Activated CD8-positive, alpha-beta memory T cell treated with anti-CD3 and anti-CD28 coated beads for 1 hour (primary cell): ENCODE measurements at places on chromosomes 5 and 9.

DNA sequence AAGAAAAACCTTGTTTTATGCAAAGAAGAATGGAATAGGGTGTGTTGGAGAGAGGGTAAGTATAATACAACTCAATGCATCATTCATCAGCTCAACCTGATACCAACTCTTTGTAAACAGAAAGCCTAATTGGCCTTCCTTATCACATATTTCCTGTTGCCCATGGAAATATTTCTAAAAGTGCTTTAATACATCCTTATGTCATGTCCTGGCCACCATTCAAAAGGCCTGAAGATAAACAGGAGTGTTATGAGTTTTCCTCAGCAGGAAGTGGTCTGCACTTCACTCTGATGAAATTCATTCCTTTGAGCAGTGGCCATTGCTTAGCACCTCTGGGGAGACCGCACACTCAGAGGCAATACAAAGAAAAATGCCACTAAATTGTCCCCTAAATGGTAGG is 511.2 kb downstream of the SEMA5A start:
- DNase-seq: no peak

DNA sequence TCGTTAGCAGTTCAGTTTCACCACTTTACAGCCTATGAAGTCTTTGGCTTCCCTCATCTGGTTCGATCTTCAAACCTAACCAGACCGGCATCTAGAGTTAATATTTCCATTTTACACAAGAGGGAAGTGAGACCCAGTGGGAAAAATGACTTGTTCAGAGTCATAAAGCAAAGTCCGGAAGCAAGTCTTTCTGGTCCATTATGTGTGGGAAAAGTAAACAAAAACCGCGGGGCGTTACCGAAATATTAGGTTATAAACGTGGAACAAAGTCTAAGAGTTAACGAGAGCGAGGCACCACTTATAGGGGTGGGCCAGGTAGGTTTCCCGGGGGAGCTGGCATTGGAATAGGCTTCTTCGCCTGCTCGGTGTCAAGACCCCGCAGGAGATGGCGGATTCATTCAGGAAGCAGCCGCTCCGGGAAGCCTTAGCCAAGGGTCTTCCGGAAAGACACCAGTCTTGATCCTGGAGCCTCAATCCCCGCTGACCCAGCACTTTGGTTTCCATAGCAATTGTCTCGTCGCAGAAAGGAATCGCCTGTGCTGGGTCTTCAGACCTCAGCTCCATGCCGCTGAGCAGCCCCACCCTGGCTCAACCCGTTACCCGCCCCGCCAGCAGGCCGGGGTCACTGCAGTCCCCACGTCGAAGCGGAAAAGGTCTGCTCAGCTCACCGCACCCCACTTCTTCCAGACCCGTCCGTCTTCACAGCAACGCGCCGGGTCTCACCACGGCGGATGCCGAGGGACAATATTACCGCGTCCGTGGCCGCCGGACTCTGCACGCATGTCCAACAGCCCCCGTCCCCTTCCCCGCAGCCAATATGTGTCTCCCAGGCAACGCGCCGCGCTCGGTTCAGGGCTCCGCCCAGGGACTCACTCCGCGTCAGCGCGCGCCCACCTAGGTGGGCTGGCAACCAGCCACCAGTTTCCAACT is at the start of gene C5orf52:
Gene C5orf52 (plus strand): TSS at position 872 of the 930 bp plus-strand sequence. CDS start 82 bp downstream, outside the sequence.
- DNase-seq: no peak

- no peak for DNase-seq
These were observed 797 bp upstream of the FBXO38 start for GRCh38 chr5:148382961-148383360.

DNA sequence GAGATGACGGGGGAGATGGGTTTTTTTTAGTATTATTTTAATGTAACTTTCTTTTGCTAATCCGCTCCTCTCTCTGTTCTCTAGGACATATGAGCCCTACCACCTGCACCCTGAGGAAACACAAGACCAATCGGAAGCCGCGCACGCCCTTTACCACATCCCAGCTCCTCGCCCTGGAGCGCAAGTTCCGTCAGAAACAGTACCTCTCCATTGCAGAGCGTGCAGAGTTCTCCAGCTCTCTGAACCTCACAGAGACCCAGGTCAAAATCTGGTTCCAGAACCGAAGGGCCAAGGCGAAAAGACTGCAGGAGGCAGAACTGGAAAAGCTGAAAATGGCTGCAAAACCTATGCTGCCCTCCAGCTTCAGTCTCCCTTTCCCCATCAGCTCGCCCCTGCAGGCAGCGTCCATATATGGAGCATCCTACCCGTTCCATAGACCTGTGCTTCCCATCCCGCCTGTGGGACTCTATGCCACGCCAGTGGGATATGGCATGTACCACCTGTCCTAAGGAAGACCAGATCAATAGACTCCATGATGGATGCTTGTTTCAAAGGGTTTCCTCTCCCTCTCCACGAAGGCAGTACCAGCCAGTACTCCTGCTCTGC is 4.8 kb downstream of the MSX2 start:
- DNase-seq: no peak

DNA sequence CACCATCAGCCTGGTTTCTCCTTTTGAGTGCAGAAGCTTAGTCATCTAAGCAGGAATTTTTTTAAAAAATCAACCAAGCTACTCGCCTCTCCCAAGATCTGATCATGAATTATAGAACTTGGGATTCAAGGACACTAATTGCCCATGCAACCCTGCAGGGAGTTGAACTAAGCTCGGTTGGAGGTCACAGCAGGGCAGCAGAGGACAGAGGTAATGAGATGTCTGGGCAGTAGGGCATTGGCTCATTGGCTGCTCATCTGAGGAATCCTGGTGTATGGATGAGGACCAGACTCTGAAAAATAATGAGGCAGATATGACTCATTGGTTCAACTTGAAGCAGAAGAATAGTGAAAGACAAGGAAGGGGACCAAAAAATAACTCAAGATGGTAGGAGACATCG is 111.8 kb upstream of the TLE1 start:
- DNase-seq: no peak

DNA sequence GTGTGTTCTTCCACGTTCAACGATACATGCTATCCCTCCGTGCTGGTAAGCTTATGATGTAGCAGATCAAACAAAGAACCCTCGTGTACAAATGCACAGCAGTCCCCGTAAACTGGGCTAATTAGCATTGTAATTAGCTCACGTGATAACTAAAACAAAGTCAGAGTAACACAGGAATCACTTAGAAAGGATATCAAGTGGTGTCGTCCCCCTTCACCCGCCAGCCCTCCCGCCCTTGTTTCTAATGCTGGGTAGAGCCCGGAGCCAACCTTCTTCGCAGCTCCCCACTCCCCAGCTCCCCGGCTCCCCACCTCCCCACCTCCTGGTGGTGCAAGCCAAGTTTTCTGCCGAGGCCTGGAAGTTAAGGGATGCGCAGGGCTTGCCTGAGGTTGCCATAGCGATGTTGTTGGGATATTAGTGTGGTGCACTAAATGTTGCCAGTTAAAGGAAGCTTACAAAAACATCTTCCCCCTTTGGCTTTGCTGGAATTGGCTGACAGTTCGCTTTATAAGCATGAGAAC is 357.9 kb upstream of the CCNH start:
- DNase-seq: no peak

DNA sequence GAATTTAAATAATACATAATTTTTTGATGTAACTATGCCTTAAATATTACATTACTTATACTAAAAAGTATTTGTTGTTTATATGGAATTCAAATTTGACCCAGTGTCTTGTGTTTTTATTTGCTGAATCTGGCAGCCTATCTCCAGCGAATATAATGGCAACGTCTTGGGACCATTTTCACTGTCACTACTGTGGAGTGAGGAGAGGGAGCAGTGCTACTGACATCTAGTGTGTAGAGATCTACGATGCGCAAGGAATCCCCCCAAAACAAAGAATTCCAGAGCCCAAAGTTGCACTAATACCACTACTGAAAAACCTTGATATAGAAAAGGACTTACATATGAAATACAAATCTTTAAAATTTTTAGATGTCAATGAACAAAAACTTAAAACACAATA is 314.4 kb downstream of the DRD1 start:
- no peak for DNase-seq

- no peak for DNase-seq
These were observed 66.9 kb upstream of the GLIS3 start for GRCh38 chr9:4366591-4367330.

GRCh38 chr5:675111-675870 is 17.9 kb downstream of the TPPP start:
- DNase-seq: no peak

- no peak for DNase-seq
These were observed 3.9 kb upstream of the DAB2 start for GRCh38 chr5:39428640-39429039.

- no peak for DNase-seq
These were observed 7.8 kb upstream of the C9orf40 start for GRCh38 chr9:74960561-74960960.

DNA sequence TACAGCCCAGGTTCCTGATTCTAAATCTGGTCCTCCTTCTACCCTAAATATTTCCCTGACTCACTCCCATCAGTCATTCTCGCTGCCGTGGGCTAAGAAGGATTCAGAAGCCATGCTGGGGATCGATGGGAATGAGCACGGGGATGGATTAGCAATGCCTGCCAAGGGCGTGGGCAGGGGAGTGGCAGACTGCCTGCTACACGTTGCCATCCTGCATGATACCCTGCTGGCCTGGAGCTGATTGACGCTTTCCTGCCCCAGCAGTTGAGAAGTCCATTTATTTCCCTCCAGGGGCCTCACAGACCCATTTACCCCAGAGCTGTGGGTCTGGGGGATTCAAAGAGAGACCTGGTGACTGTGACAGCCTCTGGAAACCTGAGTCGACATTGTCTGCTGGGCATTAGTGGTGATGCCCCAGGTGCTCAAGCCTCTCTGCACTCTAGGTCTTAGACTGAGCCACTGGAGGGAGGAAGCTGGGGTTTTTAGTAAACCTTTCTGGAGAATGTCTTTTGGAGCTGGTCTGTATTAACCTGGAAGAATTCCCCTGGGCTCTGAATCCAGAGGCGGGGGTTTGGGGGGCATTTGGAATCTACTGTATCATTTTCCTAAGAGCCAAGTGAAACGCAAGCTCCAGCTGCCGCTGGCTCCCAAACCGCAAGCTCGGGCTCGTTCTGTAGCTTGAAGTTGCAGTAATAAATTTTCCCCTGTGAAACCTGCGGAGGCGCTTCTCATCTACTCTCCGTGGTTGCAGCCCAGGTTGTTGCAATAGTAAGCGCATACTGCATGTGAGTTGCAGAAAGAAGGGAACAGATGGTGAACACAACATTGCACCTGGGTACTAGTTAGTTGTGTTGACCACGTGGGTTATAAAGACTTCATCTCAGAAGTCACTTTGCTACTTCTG is 76.3 kb upstream of the RAPGEF1 start:
- DNase-seq: no peak

GRCh38 chr5:143791848-143792731 is 19.9 kb upstream of the HMHB1 start:
- no peak for DNase-seq

- no peak for DNase-seq
These were observed 42.6 kb upstream of the NAA35 start for GRCh38 chr9:85898332-85898731.
